ENCODE measurements at places on chromosomes 7 and 10.

DNA sequence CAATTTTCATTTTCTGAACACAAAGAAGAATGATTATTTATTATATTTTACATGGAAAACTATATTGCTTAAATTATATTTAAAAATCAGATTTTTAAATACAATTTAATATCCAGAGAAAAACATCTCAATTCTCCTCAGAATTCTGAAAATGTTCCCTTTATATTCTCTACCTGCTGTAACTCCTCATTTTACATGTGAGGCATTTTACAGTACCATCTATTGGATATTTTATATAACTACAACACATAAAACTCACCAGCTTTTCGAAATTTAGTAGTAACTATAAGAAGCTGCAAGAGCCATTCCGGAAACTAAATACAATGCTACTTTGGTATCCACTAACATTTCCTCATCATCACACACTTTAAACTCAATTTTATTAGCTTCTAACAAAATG is 264.6 kb downstream of the DGKB start:
- no peak for DNase-seq

- no peak for DNase-seq
Measured at GRCh38 chr10:95559471-95559870, 1.7 kb downstream of the SORBS1 start.

- no peak for DNase-seq
Measured at GRCh38 chr10:30639946-30640786, 10.6 kb upstream of the LYZL2 start.

DNA sequence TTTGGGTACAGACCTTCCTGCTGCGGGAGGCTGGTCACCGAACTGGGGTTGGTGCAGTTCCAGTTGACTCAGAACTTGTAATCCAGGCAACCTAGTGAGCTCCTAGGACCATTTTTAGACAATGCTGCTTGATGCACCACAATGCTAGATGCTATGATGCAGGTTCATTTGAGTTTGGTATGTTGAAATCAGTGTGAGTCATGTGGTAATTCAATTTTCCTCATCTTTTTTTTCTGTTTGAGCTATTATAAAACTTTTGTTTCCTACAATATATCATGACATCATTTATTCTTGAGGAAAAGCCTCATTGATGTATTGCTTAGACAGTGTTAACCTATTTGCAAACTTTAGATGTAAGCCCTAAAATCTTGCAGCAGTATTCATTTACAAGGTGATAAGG is 40.9 kb upstream of the MTPN start:
- no peak for DNase-seq

DNA sequence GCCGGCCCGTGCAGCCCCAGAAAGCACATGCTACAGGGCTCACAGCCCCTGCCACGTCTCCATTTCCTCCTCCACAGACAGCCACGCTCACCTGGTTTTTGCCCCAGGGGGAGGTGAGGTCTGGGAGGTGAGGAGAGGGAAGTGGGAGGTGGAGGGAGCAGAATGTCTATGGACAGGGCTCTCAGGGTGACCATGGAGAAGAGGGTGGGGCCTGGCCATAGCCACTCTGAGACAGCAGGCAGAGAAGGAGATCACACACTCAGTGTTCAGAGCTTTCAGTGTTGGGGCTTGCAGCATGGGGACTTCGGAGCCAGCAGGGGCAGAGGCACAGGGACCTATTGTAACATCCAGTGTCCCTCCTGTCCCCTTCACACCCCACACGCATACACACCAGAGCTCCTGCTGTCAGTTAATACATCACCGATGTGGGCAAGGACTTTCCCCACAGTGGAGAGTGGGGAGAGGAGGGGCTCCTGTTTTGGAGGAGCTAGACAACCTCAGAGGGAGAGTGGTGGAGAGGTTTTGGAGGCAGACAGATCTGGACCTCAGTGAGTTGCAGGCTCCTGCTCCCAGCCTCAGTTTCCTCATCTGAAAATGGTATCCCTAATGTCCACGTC is 14.4 kb downstream of the WDFY4 start:
- no peak for DNase-seq
